ENCODE measurements at places on chromosomes 4 and X.
A peak's percentile ranks its signal among the peaks of the same experiment; 100 is the strongest.

DNA sequence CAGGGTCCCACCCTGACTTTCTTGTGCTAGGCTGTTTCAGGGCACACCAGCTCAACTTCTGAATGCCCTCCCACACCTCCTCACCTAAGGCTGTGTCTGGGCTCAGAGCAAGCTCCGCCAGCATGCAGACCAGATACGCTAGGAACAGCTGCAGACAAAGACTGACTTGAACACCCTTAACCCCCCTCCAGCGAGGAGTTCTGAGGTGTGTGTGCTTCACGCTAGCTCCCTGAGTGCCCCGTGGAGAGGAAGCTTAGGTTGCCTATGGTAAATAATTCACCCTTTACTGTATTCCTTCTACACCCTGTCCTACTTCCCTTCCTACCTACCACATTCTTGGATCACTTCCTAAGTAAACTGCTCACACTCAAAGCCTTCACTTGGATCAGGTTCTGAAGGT, 115.0 kb downstream of the VCX3B start:
- no peak for DNase-seq

GRCh38 chrX:1385253-1386223, 6.4 kb downstream of the SLC25A6 start:
- no peak for DNase-seq

DNA sequence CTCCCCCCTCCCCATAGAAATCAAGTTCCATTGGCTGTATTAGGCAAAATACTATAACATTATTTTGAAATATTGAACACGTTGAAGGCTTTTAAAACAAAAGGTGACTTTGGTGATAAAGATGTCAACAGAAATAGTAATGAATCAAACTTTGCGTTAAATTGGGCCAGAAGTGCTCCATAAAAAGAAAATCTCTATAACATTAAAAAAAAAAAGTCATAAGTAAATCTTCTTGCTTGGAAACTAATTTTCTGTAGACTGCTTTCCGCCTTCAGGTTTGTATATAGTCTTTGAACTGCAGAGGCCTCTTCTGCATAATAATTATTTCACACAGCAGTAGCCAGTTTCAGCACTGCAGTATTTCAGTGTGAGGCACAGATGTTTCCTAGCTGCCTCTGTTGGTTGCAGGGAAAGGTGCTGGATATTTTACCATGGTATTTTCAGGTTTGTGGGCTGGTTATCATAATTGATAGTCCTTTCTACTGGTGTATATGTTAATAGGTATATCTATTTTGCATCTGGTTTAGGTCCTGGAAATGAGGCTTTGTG, 158.9 kb downstream of the KDM6A start:
- DNase-seq = no peak

DNA sequence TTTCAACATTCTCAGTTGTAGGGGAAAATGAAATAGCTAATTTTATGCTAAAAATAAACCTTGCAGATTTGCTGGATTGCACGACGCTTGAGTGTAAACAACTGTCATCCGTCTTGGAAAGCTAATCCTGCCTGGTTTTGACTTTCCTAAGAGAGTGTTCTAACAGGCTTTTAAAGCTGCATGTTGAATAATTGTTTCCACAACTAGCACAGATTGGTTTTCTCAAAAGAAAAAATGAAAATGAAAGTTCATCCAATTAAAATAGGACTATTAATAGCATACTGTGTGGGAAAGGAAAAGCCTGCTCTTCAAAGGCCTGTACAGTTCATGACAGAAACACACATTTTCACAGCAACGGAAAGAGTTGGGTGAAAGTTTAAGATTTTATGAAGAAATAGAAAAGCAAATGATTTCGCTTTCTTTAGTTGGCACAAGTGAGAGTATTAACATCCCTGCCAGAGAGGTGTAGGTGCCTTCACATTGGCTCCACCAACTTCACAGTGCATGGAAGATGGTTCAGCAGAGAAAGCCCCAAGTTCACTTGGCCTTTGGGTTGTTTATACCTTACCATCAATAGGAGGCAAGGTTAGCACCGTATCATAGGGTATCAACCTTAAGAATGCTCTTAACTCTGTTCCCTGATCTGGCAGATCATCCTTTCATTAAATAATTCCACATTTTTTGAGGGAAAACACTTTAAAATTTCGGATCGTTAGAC, 140.0 kb upstream of the GUCY1A1 start:
- peak; percentile 87 for DNase-seq

- no peak for DNase-seq
These were observed 87.3 kb downstream of the CAMK2D start for GRCh38 chr4:113674251-113674650.

DNA sequence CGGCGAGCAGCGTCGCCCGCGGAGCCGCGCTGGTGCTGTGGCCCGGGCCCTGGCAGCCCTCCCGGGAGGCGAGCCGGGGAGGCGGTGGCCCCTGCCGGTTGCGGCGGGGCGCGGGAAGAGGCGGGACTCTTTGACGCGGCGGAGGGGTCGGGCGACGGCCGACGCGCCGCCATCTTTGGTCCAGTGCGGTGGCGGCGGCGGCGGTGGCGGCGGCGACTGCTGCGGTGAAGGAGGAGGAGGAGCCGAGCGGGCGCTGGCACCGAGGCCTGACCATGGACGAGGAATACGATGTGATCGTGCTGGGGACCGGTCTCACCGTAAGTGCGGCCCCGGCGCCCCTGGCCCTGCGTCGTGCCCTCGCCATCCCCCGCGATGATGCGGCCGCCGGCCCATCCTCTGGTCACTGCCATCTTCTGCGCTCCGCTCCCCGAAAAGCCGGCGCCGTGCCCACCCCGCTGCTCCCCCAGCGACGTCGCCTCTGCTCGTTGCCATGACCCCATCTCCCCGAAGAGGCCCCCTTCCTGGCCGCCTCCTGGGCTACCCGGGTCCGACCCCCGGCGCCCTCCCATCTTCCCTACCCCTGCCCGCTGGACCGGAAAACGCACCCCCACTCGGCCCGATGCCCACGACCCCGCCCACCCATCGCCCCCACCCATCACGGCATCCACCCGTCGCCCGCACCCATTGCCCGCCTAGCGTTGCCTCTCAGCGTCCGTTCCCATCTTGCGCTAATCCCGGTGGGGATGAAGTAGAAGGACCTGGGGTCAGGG, at the start of gene GDI1:
Gene GDI1, plus strand, starts transcription at position 172 of the 770 bp plus-strand sequence. Its CDS starts 101 bp downstream, at position 273.
- no peak for DNase-seq

- no peak for DNase-seq
These were observed 1.9 kb downstream of the TACC3 start for GRCh38 chr4:1723131-1723801.

DNA sequence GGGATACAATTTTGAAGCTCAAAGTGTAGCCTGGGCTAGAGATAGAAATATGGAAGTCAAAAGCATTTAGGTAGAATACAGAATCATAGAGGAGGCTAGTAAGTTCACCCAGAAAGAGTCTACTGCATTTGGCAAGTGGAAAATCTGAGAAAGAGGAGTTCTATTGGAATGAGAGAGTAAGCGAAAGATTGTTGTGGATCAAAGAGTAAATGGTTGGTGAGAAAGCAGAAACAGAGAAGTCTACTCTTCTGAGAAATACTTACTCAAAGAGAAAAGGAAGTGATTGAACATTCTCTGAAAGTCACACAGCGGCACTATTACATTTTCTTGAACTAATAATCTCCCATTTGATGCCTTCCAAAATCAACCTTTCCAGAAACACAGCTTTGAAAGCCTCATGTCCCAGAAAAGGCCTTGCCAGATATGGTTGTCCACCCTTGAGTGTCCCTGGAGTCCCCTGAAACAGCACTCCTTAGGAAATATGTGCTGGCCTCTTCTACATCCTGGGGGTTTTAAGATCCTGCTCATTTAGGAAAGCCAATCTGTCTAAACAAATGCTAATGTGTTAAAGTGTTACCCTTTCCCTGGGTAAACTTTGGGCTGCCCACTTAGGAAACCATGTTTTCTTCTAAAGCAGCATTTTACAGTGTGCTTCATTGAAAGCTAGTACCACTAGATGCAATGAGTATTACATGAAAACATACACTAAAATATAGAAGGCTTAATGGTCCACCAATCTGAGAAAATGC, 132.6 kb downstream of the INPP4B start:
- DNase-seq = no peak
